ENCODE measurements at places on chromosomes 2 and 18. TPM values are rescaled to one million over a fixed set of nuclear protein-coding genes. Genes with fewer than 3 reads are reported as not detected.

DNA sequence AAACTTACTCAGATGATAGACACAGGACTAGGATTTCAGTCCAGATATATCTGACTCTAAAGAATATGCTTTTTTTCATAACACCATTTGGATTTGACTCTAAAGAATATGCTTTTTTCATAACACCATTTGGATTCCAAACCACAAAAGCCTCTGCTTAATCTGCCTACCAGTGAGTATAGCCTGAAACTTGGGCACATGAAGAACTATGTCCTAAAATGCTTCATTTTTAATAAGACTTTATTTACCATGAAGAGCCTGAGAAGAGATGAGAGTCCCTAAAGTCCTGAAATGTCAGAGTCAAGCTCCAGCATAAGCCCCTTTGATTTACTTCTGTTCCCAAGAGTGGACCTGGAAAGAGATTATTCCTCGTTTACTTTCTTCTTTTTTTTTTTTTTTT lies 54.5 kb upstream of the STPG4 start:
- H3K27me3 ChIP-seq = no peaks in the 10 kb centered on the region
- no peak overlapping the region for H3K4me3 ChIP-seq
- no peaks in the 10 kb centered on the region for H3K36me3 ChIP-seq
- no peak overlapping the region for H3K27ac ChIP-seq

DNA sequence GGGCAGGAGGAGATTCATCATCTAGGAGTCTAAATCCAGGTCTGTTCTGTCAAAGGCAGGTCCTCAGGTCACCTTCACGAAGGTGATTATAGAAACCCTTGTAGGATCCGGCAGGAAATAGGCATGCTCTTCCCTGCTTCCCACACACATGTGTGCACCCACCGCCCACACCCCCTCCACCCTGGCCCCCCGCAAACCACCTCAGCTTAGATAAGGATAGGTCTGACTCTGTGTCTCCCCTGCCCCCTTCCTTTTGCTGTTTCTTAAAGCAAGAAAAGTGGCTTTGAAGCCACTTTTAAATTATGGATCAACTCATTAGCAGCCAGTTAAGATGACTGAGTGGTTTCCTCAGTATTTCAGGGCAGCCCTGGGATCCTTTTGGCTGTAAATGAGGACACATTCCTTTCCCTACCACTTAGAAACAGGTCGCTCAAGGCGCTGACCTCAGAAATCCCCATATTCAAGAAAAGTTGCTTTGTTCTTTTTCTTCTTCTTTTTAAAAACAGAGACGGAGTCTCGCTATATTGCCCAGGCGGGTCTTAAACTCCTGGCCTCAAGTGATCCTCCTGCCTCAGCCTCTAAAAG lies 14.5 kb upstream of the CIB4 start:
- no peaks in the 10 kb centered on the region for H3K27me3 ChIP-seq
- peaks cover 5% of the 10 kb centered on the region for H3K4me1 ChIP-seq
- H3K27ac ChIP-seq = no peak overlapping the region
- H3K4me3 ChIP-seq = no peak overlapping the region
- DNase-seq = peak; percentile 44

- H3K4me3 ChIP-seq = no peak overlapping the region
- no peaks in the 10 kb centered on the region for H3K4me1 ChIP-seq
- no peak for DNase-seq
- no peaks in the 10 kb centered on the region for H3K27me3 ChIP-seq
- H3K27ac ChIP-seq = no peak overlapping the region
Measured at GRCh38 chr2:144083211-144083610, 436.7 kb downstream of the ZEB2 start.

- H3K27me3 ChIP-seq = no peaks in the 10 kb centered on the region
- no peak overlapping the region for H3K4me3 ChIP-seq
- peaks cover 4% of the 10 kb centered on the region for H3K4me1 ChIP-seq
- no peak for DNase-seq
Measured at GRCh38 chr2:54545702-54546450, 89.7 kb downstream of the SPTBN1 start.

GRCh38 chr2:176324862-176325261 lies 55.6 kb downstream of the MTX2 start:
- no peak overlapping the region for H3K4me3 ChIP-seq
- no peaks in the 10 kb centered on the region for H3K36me3 ChIP-seq
- DNase-seq = no peak
- no peaks in the 10 kb centered on the region for H3K27me3 ChIP-seq

- no peaks in the 10 kb centered on the region for H3K36me3 ChIP-seq
- no peaks in the 10 kb centered on the region for H3K27me3 ChIP-seq
Measured at GRCh38 chr2:153106802-153107477, 371.6 kb downstream of the RPRM start.

DNA sequence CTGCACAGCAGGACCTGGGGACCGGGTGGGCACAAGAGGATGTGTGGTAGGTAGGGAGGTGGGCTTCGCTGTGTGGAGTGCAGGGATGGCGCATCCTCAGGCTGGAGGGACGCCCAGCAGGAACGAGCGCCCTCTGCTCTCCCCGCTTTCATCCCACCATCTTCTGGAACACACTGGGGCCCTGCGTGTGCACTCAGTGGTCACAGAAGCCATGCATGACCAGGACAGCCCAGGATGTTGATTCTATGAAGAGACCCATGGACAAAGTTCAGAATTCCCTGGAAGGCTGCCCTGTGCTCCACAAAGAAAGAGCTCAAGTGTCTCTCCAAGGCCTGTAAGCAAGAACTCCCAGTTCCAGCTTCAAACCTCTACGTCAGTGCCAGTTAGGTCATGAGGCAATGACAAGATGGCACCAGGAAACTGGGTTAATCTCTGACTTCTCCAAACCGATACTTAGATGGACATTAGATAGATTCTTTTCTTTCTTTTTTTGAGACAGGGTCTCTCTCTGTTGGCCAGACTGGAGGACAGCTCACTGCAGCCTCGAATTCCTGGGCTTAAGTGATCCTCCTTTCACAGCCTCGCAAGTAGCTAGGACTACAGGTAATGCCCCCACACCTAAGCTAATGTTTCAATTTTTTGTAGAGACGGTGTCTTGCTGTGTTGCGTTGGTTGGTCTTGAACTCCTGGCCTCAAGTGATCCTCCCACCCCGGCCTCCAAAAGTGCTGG lies 3.4 kb downstream of the SLC66A2 start:
- DNase-seq = no peak
- no peak overlapping the region for H3K27ac ChIP-seq

DNA sequence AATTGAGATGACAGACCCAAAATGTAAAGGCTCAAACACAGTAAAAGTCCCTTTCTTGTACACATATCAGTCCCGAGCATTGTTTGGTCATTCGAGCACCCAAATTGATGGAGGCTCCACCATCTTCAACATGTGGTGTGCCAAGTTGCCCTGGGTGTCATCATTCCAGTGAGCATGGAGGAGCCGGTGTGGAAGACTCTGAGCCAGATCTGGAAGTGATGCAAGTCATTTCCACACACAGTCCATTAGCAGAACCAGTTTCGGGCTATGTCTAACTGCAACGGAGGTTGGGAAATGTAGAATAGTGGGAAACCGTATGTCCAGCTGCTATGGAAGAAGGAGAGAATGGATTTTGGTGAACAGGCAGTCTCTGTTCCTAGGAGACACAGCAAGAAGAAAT lies 40.9 kb upstream of the BZW1 start:
- no peaks in the 10 kb centered on the region for H3K4me1 ChIP-seq
- no peak for DNase-seq
- no peaks in the 10 kb centered on the region for H3K27me3 ChIP-seq
- H3K4me3 ChIP-seq = no peak overlapping the region
- H3K36me3 ChIP-seq = no peaks in the 10 kb centered on the region
- no peak overlapping the region for H3K27ac ChIP-seq

DNA sequence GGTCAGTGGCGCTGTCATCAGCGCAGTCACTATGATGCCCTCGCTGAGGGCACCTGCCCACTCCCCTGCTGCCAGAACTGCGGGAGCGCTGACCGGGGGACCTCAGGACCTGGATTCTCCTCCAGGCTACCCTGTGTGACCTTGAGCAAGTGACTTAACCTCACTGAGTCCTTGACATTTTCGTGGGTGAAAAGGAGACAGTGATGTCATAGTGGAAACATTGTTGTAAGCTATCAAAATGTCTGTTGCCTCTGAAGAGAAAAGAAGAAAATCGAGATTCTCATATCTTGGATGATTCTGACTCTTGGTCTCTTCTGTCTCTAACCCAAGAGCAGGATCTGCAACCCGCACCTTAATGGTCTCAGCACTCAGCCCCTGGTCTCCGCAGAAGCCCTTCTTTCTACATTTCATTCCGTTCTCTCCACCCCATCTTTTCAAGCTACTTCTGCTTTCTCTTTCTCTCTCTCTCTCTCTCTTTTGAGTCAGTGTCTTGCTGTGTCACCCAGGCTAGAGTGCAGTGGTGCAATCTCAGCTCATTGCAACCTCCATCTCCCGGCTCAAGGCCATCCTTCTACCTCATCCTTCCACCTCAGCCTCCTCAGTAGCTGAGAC lies 978 bp upstream of the TUBA4A start:
- peaks cover 7% of the 10 kb centered on the region for H3K4me1 ChIP-seq
- DNase-seq = no peak
- peaks cover 48% of the 10 kb centered on the region for H3K27me3 ChIP-seq
- no peak overlapping the region for H3K27ac ChIP-seq
- peak overlapping the region; percentile 74 for H3K4me3 ChIP-seq

GRCh38 chr18:62070302-62070701 lies 116.6 kb downstream of the PIGN start:
- H3K27me3 ChIP-seq = no peaks in the 10 kb centered on the region
- H3K27ac ChIP-seq = no peak overlapping the region
- H3K4me3 ChIP-seq = no peak overlapping the region

DNA sequence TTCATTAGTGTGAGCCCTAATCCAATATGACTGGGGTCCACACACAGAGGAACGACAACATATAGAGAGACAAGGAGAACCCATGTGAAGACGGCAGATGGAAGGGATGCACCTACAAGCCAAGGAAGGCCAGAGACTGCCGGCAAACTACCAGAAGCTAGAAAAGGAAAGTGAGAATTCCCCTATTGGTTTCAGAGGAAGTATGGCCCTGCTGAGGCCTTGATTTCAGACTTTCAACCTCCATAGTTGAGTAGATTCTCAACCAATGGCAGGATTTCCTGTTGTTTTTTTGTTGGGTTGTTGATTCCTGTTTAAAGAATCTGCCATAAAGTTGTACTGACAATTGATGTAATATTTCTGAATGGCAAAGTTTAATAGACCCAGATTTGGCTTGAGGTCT lies 241.5 kb downstream of the SATB2 start:
- H3K4me1 ChIP-seq = no peaks in the 10 kb centered on the region
- no peaks in the 10 kb centered on the region for H3K27me3 ChIP-seq
- no peak for DNase-seq
- H3K4me3 ChIP-seq = no peak overlapping the region
- H3K36me3 ChIP-seq = no peaks in the 10 kb centered on the region
- no peak overlapping the region for H3K27ac ChIP-seq

GRCh38 chr2:106581755-106582147 lies 94.6 kb downstream of the CD8B2 start:
- H3K36me3 ChIP-seq = no peaks in the 10 kb centered on the region
- no peaks in the 10 kb centered on the region for H3K4me1 ChIP-seq
- H3K27ac ChIP-seq = no peak overlapping the region
- DNase-seq = no peak
- H3K27me3 ChIP-seq = peaks cover 46% of the 10 kb centered on the region

DNA sequence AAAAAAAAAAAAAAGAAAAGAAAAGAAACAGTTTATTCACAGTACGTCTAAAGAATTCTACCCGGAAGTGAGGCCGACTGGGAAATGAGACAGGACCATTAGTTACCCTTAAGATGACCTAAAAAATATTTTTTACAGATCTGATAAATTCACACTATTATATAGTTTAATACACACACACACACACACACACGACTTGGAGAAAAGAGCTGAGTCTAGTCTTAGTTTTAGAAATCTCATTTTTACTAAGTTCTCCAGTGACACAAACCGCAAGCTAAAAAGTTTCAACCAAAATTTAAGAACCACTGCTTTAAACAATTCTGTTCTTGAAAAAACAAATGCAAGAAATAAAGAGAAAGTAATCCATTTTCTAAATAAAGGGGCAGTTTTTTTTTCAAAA lies 27.1 kb downstream of the ST3GAL5 start:
- H3K4me3 ChIP-seq = no peak overlapping the region
- H3K27me3 ChIP-seq = no peaks in the 10 kb centered on the region
- DNase-seq = no peak
- no peak overlapping the region for H3K27ac ChIP-seq
- no peaks in the 10 kb centered on the region for H3K4me1 ChIP-seq

GRCh38 chr2:84919885-84920580 lies 14.6 kb downstream of the TMSB10 start:
- H3K4me3 ChIP-seq = no peak overlapping the region
- DNase-seq = no peak
- 0 out of 2 replicates have a peak, but pooled peaks cover 5% of the 10 kb centered on the region for H3K4me1 ChIP-seq
- no peak overlapping the region for H3K27ac ChIP-seq
- no peaks in the 10 kb centered on the region for H3K27me3 ChIP-seq

GRCh38 chr18:61894751-61895524 lies 2.1 kb upstream of the RNF152 start:
- DNase-seq = peak; percentile 29
- no peaks in the 10 kb centered on the region for H3K36me3 ChIP-seq
- peaks cover 21% of the 10 kb centered on the region for H3K4me1 ChIP-seq
- peaks cover 50% of the 10 kb centered on the region for H3K27me3 ChIP-seq

GRCh38 chr2:99748344-99748743 lies 258.5 kb upstream of the REV1 start:
- peaks cover 18% of the 10 kb centered on the region for H3K4me1 ChIP-seq
- no peaks in the 10 kb centered on the region for H3K36me3 ChIP-seq
- no peaks in the 10 kb centered on the region for H3K27me3 ChIP-seq
- no peak overlapping the region for H3K27ac ChIP-seq

DNA sequence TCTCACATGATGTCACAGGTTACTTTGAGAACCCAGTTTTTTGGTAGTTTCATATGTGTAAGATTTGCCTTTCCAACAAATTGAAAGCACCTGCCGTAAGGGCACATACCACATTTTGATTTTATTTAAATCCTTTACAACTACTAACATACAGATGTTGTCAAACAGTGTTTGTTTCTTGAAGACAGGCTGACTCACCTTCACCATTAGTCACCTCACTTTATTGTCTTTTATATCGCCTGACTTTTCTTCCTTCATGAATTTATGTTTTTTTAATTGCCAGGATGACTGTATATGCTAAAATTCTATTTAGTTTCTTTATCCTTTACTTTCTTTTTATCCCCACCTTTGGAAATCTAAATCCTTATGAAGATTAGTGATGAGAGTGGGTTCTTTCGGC lies 886.7 kb downstream of the SUCLG1 start:
- H3K4me1 ChIP-seq = no peaks in the 10 kb centered on the region
- H3K27me3 ChIP-seq = no peaks in the 10 kb centered on the region

GRCh38 chr2:38438133-38438882 lies 61.2 kb upstream of the ATL2 start:
- no peaks in the 10 kb centered on the region for H3K27me3 ChIP-seq
- no peaks in the 10 kb centered on the region for H3K36me3 ChIP-seq
- no peak overlapping the region for H3K27ac ChIP-seq
- DNase-seq = no peak
- peaks cover 17% of the 10 kb centered on the region for H3K4me1 ChIP-seq

CMPK2 gene
- 0.12 TPM for total RNA-seq

MZT2B gene
- total RNA-seq = 60.0 TPM

TMEM169 gene
- total RNA-seq = 8.0 TPM

DYTN gene
- not detected for total RNA-seq

PUS10 gene
- 2.5 TPM for total RNA-seq

All from GM23338 (cell line).